ENCODE measurements at places on chromosomes 5 and 9. TPM values are rescaled to one million over a fixed set of nuclear protein-coding genes. Genes with fewer than 3 reads are reported as not detected.

CDC23 gene
- total RNA-seq, result 28.3 TPM

SLC12A7 gene
- total RNA-seq, result 29.7 TPM

ZBTB43 gene
- total RNA-seq, result 11.1 TPM

SPATA24 gene
- total RNA-seq, result 4.7 TPM

ACOT12 gene
- 0.08 TPM for total RNA-seq

DYNC2I2 gene
- total RNA-seq, result 134 TPM

ADAMTS13 gene
- total RNA-seq, result 0.30 TPM

CATSPER3 gene
- 0.48 TPM for total RNA-seq

SPINK7 gene
- not detected for total RNA-seq

GPR151 gene
- total RNA-seq, result not detected

DOCK8 gene
- total RNA-seq, result 0.31 TPM

LCN9 gene
- 0.14 TPM for total RNA-seq

ADAMTSL1 gene
- not detected for total RNA-seq

LURAP1L gene
- total RNA-seq, result 28.2 TPM

MOB3B gene
- total RNA-seq, result 12.6 TPM

ORM2 gene
- total RNA-seq, result not detected

PCDHB3 gene
- 0.30 TPM for total RNA-seq

CNTLN gene
- 5.8 TPM for total RNA-seq

ADRB2 gene
- total RNA-seq, result 1.1 TPM

PTGS1 gene
- 2.3 TPM for total RNA-seq

CCDC107 gene
- 24.5 TPM for total RNA-seq

SHOC1 gene
- 0.02 TPM for total RNA-seq

CEP78 gene
- 15.6 TPM for total RNA-seq

LEAP2 gene
- total RNA-seq, result 0.52 TPM

ZNF484 gene
- total RNA-seq, result 2.1 TPM

SLC6A7 gene
- 0.02 TPM for total RNA-seq

TRIP13 gene
- 74.5 TPM for total RNA-seq

TCERG1 gene
- 55.6 TPM for total RNA-seq

LCN10 gene
- not detected for total RNA-seq

OR2K2 gene
- not detected for total RNA-seq

ZNF79 gene
- 6.7 TPM for total RNA-seq

Data from A549 treated with dexamethasone at 1 μM for 4 hours (cell line).